ENCODE measurements at places on chromosomes 16 and 17.

DNA sequence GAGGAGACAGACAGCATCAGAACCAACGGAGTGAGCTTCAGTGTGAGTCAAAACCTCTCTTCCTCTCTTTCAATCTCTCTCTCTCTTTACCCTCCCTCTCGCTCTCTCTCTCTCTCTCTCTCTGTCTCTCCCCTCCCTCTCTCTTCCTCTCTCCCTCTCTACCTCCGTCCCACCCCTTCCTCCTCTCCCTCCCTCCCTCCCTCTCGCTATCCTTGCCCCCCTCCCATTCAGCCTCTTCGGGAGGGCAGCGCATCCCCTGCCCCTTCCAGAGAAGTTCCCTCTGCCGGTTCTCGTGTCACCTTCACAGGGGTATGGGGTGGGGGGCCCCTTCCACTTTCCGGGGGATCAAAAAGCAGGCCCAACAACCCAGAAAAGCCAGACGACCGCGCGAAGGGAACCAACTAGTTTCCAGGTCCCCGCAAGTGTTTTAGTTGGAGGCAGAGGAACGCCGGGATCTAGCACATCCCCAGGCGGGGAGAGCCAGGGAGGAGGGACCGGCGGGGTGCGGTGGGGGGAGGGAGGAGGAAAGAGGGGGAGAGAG, 28.9 kb upstream of the RBFOX1 start:
- DNase-seq = no peak

DNA sequence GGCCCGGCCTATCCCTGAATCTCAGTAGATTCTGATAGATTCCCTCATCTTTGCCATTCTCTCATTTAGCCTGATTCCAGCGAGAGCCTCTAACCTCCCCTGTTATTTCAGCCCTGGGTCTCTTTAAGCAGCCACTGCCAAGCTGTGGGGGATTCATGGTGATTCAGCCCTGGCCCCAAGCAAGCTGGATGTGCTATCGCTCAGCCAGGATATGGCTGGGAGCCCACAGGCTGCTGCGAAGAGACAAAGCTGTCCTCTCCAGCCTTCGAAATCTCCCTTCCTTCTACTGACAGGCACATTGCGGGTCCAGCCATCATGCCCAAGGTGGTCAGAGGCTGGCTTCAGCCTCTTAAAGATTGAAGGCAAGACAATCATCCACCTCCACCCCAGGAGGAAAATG, 394.1 kb downstream of the SOX9 start:
- DNase-seq = no peak

- DNase-seq = peak; percentile 56
Observed at GRCh38 chr17:43907998-43908721, 824 bp upstream of the MPP2 start.

- DNase-seq = peak; percentile 61
Observed at GRCh38 chr17:63911657-63912100, 621 bp upstream of the CSHL1 start.

- no peak for DNase-seq
Observed at GRCh38 chr17:18889658-18890057, 31.7 kb downstream of the PRPSAP2 start.

DNA sequence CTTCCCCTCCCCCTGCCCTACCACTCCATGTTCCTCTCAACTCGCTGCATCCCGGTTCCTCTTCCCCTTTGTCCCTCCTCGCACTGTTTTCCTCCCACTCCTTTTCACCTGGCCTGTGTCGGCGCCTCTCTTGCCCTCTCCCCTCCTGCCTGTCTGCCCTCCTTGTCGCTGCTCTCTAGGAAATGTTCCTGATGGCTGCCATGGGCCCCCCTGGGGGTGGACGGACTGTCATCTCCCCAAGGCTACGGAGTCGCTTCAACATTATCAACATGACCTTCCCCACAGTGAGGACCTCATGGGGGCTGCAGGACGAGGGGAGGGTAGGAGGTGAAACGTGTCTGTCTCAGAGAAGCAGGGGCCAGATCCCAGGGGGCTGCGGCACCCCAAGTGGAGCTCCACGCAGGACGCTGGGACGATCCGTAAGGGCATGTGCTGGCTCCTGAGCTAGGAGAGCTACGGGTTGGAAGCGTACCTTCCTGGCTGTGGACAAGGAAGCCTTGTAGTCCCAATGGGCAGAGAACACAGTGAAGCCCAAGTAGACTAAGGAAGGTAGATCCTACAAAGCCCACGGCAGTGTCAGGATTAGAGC, 39.8 kb upstream of the KDM6B start:
- DNase-seq = no peak

- no peak for DNase-seq
Observed at GRCh38 chr17:81713004-81713555, 996 bp downstream of the SLC25A10 start.

GRCh38 chr17:29140051-29140621, 40.1 kb downstream of the MYO18A start:
- peak; percentile 72 for DNase-seq

DNA sequence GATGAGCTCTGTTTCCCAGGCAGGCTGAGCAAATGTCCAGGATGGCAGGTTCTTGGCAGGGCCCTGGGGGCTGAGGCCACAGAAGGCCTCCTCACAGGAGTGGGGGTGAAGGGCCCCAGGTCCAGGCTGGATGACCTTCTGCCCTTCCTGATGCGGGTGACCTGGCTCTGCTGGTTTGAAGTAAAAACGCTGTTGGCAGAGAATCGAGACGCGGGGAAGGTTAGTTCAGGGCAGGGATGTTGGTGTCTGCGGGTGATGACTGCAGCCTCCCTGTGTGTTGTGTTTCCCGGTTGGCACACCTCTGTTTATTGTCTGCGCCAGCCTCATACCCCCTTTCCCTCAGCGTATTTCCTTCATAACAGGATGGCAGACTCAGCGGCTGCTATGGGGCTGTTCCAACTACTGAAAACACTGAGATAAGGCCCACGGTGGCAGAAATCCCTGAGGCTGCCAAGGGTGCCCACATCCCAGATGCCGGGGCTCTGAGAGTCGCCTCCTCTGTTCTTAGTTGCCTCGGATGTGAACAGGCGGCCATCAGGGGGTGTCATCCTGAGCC, 104.6 kb downstream of the METRNL start:
- DNase-seq = no peak

DNA sequence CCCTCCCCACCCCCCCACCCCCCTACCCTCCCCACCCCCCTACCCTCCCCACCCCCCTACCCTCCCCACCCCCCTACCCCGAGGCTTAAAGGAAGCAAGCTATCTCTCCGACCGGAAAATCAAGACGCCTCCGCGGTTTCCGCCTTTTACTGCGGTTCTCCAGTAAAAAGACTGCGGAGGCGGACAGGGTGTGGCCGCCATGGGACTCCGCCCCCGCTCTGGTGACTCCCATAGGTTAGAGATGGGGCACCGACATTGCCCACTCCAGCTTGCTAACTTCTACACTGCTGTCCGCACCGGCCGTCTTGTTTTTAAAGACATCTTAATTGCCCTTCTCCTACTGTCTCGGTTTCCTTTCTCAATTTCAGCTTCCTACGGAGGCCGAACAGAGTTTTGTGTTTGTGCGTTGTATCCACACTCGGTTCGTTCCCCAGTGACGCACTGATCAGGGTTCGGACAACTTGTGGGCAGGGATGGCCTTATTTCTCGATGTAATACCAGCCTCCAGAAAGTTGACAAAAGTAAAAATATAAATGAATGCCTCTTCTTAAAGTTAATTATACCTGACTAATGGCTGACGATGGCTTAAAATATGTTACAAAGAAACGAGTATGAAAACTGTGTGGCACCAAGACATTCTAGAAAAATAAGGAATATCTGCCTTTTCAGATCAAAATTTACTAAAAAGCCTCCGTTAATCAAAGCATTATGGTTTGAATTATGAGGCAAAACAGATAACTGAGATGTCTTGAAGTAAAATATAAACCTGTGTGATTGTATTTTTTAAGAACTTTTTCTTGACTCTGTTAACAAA, 1.1 kb upstream of the ZNF200 start:
- peak; percentile 15 for DNase-seq

GRCh38 chr16:48478393-48478792, 93.2 kb upstream of the SIAH1 start:
- no peak for DNase-seq

Measured in stimulated activated CD4-positive, alpha-beta T cell treated with anti-CD3 and anti-CD28 coated beads, Interleukin-12 subunit alpha, Interleukin-12 subunit beta, amount 100 ng/mL, for 4 hours (primary cell).